OCI-M1 (cell line): ENCODE measurements at places on chromosomes 5 and 9.
A peak's percentile ranks its signal among the peaks of the same experiment; 100 is the strongest.

DNA sequence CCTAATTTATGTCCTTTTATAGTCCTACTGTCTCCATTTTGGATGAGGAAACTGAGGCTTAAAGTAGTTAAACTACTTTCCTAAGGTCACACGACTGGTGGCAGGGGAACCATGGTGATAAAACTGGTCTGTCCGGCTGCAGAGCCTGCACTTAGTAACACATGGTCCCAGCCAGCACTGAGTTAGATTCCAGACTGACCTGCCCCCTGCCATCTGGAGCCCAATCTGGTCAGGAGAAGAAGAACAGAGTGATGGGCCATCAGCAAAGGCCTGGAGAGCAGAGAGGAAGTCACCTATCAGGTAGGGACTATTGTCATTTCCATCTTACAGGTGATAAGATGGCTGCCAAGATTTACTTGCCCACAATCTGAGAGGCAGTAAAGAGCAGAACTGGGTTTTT is 86.6 kb upstream of the SLC25A48 start:
- DNase-seq: no peak

DNA sequence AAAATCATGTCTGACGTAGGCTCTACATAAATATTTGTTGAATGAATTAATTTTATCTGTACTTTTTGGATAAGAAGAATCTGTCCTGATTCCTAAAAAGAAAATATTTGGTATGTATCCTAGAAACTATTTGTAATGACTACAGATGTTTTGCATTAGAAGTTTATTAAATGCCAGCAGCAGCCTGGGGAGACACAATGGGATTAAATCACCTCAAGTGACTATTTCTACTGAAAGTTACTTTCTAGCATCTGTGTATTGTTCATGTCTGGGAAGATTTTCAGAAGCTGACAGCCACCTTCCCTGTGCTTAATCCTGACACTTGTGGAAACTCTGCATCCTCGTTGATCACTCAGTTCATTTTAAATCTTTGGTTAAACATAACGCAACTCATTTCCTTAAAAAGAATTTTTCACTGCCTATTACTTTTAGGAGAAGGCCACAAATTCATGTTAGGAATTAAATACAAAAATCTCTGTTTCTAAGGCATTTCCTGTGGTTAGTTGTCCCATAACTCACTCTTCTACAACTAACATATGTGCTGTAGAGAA is 209.3 kb upstream of the PPP1R2B start:
- no peak for DNase-seq

- peak; percentile 50 for DNase-seq
Observed at GRCh38 chr9:126301985-126302603, 24.5 kb upstream of the MVB12B start.

DNA sequence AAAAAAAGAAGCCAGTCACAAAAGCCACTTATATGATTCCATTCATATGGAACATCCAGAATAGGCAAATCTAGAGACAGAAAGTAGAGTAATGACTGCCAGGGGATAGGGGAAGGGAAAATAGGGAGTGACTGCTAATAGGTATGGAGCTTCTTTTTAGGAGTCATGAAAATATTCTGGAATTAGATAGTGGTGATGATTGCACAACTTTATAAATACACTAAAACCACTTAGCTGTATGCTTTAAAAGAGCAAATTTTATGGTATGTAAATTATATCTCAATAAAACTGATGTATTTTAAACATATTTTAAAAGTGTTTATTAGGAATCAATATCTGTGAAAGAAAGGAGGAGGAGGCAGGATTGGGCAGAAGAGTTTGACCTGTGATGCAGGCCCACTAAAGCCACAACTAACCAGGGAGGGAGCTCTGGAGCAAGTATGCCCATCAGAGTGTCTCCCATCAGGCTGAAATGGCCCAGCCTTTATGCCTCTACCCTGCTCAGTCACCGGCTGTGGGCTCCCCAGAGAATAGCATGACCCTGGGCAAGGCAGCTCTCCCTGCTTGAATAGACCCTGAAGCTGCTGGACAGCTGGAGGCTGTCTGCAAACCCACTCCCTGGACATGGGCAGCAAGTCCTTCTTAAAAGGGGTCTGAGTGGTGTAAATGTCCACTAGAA is 96.0 kb upstream of the SLC44A1 start:
- peak; percentile 14 for DNase-seq

DNA sequence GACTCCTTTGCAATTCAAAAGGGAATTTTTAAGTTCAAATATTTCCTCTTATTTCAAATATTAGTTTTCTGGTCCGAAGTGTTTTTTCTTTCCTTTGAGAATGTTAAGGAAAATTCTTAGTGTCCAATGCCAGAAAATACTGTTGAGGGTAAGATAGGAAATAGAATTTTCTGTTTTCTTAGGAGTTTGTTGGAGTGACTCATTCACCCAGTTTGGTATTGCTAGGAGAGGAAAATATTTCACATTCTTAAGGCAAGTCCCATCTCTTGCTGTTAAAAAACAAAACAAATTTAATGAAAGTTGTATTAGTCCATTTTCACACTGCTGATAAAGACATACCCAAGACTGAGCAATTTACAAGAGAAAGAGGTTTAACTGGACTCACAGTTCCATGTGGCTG is 349.2 kb upstream of the ADAMTSL1 start:
- DNase-seq: no peak

DNA sequence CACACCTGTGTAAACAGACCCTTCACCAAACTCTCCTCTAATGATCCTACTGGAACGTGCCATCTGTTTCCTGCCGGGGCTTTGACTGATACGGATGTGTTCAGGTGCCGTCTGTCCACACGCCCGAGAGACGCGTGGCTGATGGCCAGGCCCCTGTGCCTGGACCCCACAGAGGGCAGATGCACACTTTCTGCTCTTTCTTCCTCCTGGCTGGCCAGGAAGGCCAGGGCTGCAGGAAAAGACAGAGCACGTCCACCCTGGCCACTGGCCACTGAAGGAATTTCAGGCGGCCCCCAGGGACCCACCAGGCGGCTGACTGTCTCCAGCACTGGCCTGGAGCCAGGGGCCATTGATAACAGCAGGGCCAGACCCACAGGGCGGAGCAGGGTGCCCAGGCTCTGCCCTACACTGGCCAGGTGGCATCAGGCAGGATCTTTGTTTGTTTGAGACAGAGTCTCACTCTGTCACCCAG is 3.6 kb upstream of the ENG start:
- DNase-seq: no peak
